ENCODE measurements at places on chromosomes 3 and 15.

DNA sequence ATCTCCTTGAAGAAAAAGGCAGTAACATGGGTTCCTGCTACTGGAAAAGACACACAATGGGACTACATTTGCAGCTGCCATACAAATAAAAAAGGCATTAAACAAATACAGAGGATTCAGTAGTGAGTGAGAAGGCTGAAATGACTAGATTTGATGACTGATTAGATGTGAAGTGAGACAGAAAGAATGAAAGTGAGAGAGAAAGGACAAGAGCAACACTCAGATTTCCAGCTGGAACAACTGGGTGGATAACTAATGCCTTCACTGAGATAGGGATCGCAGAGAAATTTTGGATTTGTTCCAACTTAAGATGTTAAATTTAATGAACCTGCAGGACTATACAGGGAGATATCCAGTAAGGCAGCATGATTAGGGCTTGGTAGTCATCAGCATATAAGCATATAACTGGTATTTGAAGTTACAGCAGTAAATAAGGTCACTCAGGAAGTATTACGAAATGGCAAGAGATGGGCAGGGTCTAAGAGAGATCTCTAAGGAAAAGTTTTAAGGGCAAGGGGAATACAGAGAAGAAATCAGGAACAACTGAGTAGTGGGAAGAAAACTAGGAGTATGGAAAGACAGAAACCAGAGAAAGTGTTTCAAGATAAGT is 8.2 kb downstream of the OSBPL11 start:
- peak; percentile 29 for DNase-seq

DNA sequence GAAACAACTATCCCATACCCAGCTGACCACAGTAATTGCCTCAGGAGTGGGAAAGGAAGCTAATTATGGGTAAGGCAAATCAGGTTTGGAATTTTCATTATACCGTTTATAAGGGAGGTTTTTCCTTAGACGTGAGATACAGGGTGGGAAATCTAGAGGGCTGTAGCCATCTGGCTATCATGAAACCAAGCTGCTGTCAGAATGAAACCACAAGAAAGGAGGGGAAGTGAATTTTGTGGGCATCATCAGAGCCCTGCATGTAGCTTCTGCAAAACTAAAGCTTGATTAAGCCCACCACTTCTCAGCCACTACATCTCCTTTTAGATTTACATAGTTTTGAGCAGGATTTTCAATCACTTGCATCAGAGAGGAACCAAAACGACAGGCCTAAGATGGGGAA is 893.5 kb downstream of the TUSC7 start:
- peak; percentile 51 for DNase-seq

DNA sequence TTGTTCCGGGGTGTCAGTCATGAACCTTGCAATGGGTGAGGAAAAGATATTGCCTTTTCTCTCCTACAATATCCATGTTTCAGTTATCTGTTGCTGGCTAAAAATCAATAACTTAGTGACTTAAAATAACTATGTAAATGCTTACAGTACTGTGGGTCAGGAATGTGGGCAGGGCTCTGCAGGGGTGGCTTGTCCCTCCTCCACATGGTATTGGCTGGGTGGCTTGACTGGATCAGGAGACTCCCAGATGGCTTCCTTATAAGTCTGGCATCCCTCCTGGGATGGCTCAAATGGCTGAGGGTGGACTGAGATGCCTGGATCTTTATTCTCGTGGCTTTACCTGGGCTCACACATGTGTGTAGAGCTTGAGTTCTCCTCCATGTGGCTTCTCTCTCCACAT is 47.5 kb downstream of the GTPBP8 start:
- DNase-seq, result no peak

GRCh38 chr15:101439285-101439919 is 50.1 kb downstream of the PCSK6 start:
- no peak for DNase-seq

- no peak for DNase-seq
These were observed 215.3 kb upstream of the RARB start for GRCh38 chr3:25212736-25213135.

- DNase-seq, result no peak
These were observed 44.3 kb downstream of the UBP1 start for GRCh38 chr3:33395900-33396299.

- DNase-seq, result peak; percentile 56
These were observed 110.4 kb downstream of the TMEM266 start for GRCh38 chr15:76169911-76170800.

DNA sequence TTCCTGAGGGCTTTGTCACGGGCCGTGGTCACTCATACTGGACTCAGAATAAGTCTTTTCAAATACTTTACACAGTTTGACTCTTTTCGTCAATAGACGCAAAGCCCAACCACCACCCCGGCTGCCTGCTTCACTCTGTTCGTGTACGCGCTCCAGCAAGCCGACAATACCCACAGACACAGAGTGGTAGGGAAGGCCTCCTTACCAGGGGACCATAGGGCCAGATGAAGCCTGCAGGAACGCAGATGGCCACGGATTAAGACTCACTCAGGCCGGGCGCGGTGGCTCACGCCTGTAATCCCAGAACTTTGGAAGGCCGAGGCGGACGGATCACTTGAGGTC is 29.7 kb downstream of the EFCAB12 start:
- DNase-seq, result peak; percentile 42

- no peak for DNase-seq
These were observed 90.2 kb upstream of the KCNMB2 start for GRCh38 chr3:178446059-178446458.

- no peak for DNase-seq
These were observed 90.5 kb downstream of the FAM227B start for GRCh38 chr15:49530092-49530491.

DNA sequence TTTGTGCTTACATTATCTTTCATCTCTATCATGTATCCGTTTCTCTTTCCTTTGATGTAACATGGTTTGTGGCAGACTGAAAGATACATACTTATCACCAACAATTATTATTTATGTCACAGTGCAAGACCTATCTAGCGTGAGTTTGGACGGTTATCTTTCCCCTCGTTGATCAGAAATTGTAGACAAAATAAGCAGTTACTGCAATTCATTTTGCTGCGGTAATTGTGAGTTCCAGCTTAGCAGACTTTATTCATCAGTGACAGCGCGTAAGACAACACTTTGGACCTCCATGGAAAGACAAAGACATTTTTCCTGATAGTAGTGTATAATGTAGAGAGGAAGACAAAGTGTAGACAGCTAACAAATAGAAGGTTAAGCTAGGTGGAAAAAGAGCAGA is 51.0 kb upstream of the UTS2B start:
- DNase-seq, result no peak

GRCh38 chr3:37668431-37668817 is 193.3 kb upstream of the CTDSPL start:
- no peak for DNase-seq

- DNase-seq, result peak; percentile 82
These were observed 383.1 kb upstream of the TPRG1 start for GRCh38 chr3:188788621-188789081.

- no peak for DNase-seq
These were observed 190.1 kb downstream of the FAM43A start for GRCh38 chr3:194875581-194876402.

Measured in suppressor macrophage treated with lipopolysaccharide for 1 hour (primary cell).